Endothelial cell (in vitro differentiated cells): ENCODE measurements at places on chromosomes 1 and 21.

- no peak for DNase-seq
Observed at GRCh38 chr1:97245682-97246081, 524.1 kb downstream of the PTBP2 start.

DNA sequence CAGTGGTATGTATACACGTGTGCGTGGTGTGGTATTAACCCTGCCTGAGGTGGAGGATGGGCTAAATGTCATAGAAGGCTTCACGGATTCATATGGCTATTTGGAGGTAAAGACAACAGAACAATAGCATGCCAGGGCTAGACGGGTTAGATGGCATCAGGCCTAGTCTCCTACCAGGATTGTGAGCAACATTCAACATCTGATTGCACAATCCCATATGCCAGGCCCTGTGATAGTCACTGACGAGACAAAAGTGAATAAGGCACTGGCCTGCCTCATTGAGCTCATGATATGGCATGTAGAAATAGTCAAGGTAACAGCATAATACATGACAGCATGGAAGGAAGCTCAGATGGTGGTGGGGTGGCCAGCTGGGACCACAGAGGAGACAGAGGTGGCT, 167.1 kb upstream of the BEND5 start:
- no peak for DNase-seq

DNA sequence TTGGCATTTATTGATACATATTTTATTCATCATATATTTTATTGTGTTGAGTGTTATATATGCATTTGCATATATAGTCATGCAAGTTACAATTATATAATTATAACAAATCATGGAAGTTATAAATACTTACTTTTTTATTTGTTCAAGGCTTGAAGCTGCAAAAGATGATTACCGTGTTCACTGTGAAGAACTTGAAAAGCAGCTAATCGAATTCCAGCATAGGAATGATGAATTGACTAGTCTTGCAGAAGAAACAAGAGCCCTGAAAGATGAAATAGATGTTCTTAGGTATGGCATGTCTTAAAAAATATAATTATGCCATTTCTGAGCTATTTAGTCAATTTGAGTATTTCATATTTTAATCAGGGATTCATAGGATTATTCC, 32.1 kb downstream of the HOOK1 start:
- DNase-seq = no peak

DNA sequence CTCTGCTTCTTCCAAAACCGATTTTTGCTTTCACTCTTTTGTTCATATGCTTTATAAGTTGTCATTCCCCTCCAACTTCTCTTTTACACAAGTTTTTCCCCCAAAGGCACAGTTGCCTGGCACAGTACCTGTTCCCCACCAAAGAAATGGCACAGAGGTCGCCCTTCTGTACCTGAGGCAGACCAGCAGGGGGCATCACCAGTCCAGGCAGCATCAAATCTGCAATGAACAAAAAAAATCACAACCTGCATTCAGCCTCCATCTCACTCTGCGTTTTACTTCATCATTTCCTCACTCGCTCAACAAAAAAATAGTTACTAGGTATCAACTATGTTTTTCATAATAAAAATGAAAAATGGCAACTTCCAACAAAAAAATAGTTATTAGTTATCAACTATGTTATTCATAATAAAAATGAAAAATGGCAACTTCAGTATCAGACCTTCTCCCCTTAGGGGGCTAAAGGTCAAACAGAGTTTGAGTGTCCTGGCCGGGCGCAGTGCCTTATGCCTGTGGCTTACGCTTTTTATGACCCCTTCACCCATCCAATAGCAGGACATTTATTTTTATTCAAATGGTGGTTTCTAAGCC, 4.1 kb downstream of the EIF2D start:
- DNase-seq = peak; percentile 69

- DNase-seq = no peak
Observed at GRCh38 chr21:32708069-32708468, 19.7 kb downstream of the SYNJ1 start.

DNA sequence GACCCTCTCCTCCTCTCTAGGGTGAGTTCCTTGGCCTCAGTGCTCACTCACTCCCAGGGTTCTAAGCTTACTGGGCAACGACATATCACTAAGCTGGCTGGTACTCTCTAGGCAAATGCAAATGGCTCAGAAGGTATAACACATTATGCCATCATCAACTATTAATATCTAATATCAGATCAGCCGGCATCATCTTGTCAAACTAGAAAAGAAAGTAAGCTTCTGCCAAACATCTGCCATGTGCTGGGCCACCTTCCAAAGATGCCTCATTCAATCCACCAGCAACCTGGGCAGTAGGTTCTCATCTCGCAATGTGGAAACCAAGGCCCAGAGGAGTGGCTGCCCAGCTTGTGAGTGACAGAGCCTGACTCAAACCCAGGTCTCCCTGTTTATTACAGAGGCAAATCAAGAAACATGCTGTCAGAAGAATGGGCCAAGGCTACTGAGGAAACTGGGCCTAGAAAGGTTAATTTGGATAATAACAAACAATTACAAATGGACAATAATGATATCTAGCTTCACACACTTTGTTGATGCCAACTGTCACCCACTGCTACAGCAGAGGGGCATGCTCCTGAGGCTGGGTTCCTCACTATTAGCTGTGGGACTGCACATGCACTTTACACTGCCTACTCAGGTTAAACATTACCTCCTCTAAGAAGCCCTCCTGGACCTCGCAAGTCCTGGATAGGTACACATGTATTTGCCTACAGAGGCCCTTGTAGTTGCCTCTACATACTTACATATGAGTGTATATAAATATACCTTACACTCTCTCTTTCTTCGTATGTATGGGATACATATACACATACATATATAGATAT, 183.3 kb upstream of the JUN start:
- no peak for DNase-seq
